ENCODE measurements at places on chromosomes 2 and 18.
A peak's percentile ranks its signal among the peaks of the same experiment; 100 is the strongest.

- no peak for DNase-seq
Measured at GRCh38 chr18:8889489-8889888, 184.1 kb downstream of the MTCL1 start.

DNA sequence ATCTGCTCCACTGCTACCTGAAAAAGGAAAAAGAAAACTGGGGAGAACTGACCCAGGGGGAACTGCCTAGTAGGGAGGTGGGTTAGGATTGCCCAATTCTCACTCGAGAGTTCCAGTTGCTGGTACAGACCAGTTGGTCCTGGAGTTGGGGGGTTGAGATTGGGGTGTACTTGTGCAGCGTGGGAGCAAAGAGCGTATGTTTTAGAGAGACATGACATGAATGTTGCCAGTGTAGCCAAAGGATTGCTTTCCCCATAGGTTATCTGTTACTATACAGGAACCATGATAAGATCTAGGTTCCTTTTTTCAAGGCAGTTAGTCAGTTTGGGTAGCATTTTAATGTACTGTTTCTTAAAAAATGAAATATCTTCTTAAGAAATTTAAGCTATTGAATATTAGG, 68.6 kb downstream of the APLF start:
- no peak for DNase-seq

GRCh38 chr2:130963196-130963848, 126.6 kb downstream of the ARHGEF4 start:
- DNase-seq = no peak

- DNase-seq = no peak
Measured at GRCh38 chr2:88729061-88729745, 37.7 kb downstream of the RPIA start.

DNA sequence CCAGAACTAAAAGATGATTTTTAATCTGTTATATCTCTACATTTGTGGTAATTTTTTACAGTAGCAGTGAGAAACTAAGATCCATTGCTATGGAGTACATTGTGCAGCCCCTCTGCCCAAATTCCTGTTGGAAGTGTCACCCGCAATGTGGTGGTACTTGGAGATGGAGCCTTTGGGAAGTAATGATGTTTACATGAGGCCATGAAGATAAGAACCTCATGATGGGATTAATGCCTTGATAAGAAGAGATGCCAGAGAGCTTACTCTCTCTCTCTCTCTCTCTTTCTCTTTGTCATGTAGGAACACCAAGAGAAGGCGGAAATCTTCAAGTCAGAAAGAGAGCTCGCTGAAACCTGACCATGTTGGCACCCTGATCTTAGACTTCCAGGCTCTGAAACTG, 535.4 kb downstream of the PID1 start:
- DNase-seq = no peak

DNA sequence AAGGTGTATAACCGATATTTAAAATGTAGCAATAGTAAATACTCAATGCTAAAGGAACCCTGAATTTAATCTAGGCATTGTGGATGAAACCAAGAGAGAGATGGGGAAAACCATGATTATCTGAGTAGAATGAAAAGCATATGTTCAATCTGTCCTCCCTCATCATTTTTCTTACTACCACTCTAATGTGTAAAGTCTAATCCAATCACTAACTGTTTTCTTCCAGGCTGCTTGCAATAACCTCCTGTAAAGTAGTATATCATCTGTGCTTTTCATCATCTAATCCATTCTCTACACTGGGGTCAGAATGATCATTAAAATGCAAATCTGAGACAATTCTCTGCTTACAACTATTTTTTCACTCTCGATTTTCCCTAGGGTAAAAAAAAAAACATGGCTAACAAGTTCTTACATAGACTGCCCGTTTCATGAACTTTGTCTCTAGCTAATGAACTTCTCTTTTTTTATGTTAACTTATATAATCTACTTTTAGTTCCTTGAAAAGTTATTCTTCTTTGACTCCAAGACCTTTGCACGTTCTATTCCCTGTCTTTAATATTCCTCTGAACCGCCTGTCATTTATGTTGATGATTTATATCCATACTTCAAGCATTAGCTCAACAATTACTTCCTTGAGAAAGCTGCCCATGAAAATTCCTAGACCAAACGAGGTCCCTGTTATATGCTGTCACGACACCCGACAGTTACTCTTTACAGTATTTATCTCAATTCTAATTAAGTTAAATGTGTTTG, 94.7 kb upstream of the SLC8A1 start:
- DNase-seq = no peak

- DNase-seq = no peak
Measured at GRCh38 chr18:79744625-79745024, 53.1 kb upstream of the KCNG2 start.

GRCh38 chr18:13611142-13611600, 115.2 kb downstream of the FAM210A start:
- peak; percentile 68 for DNase-seq

- no peak for DNase-seq
Measured at GRCh38 chr2:182132605-182133004, 147.0 kb downstream of the PPP1R1C start.

GRCh38 chr2:117170897-117171296, 643.6 kb upstream of the DDX18 start:
- no peak for DNase-seq

DNA sequence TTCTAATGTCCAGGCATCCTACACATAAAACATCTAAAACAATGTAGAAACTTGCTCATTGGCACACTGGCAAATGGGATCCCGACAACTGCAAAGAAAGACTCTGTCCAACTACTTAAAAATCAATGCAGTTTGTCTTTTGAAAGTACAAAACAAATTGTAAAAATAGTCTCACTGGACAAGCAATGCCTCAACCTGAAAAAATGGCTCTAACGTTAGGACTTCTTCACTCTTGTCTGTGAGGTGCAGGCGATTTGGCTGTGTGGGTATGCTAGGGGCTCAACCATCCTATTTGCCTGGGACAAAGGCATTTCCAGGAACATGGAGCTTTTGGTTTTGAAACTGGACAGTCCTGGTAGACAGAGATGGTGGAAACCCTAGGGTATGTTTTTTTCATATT, 10.7 kb downstream of the EFEMP1 start:
- DNase-seq = no peak

Data from stimulated activated effector memory CD8-positive, alpha-beta T cell treated with anti-CD3 and anti-CD28 coated beads, Interleukin-12 subunit alpha, Interleukin-12 subunit beta, amount 100 ng/mL, for 72 hours (primary cell).